ENCODE measurements at places on chromosomes 16 and 17. TPM values are rescaled to one million over a fixed set of nuclear protein-coding genes. Genes with fewer than 3 reads are reported as not detected.

DNA sequence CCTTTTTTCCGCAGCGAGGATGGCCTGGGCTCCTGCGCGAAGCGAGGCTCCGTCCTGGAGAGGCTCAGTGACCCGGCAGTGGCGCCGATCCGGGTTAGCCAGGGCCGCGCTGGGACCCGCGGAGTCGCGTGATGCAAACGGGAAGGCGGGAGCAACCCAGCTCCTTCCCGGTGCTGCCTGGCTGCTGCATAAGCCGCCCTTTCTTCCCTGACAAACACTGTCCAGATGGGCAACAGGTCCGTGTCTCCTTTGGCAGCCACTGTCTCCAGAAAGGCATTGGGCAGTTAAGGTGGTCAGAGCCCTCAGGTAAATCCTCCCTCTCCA lies 21.8 kb upstream of the ZNHIT3 start:
- DNase-seq = no peak
- H3K4me3 ChIP-seq = no peak overlapping the region
- peaks cover 18% of the 10 kb centered on the region for H3K27me3 ChIP-seq
- H3K4me1 ChIP-seq = peaks cover 3% of the 10 kb centered on the region
- H3K36me3 ChIP-seq = no peaks in the 10 kb centered on the region

The TSR3 gene
- total RNA-seq = 74.5 TPM

The EPN3 gene
- total RNA-seq = not detected

- H3K4me3 ChIP-seq = no peak overlapping the region
- no peaks in the 10 kb centered on the region for H3K36me3 ChIP-seq
- H3K27ac ChIP-seq = no peak overlapping the region
Observed at GRCh38 chr17:10754109-10754508, 24.3 kb upstream of the TMEM220 start.

DNA sequence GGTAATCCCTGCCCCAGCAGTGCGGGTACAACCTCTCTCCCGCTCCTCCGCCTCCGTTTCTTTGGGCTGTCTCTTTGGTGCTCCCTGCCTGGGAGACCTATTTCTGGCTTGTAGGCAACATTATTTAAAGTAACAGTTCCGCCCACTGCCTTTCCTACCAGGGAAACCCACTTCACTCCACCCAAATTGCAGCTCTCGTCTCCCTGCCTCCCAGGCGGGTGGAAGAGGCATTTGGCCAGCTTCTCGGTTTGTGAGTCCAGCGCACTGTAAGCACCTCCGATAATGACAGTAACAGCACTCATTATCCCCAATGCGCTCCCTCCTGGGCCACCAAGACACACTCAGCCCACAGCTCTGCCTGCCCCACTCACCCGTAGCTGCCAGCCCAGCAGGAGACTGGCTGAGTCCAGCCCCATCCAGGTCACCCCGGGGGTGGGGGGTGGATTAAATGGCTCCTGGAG lies 165.1 kb upstream of the CDC42EP4 start:
- H3K27me3 ChIP-seq = no peaks in the 10 kb centered on the region
- no peak for DNase-seq
- H3K27ac ChIP-seq = no peak overlapping the region
- H3K36me3 ChIP-seq = no peaks in the 10 kb centered on the region
- H3K4me3 ChIP-seq = no peak overlapping the region

DNA sequence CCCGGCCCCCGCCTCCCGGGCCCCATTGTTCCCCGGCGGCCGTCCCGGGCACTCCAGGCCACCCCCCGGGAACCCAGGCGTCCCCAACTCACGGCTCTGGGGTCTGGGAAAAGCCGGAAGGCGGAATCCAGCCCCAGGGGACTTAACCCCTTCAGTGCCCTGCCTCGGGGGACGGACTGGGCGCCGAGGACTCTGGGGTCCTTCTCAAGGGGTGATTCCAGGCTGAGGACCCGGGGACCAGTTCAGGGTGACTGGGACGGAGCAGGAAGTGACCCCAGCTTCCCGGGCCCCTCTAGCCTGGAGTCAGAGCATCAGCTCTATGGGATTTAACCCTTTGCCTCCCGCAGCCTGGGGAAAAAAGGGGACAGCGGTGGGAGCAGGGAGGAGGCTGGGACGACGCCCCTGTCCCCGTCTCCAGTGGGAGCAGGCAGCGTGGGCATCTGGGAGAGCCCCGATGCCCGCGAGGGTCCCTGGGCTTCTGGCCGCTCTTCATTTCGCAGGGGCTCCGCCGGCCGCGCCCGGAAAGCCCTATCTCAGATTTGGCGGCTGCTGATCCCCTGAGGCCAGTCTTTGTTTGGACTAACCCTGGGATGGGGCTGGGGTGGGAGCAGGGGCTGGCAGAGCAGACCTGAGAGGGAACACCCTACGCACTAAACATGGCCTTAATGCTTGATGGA lies at the start of gene ZNF629:
TSS of gene ZNF629 (minus strand) at position 270 of the 677 bp plus-strand sequence. CDS start 2,723 bp downstream, outside the sequence.
- no peaks in the 10 kb centered on the region for H3K27me3 ChIP-seq
- DNase-seq = peak; percentile 75
- peaks cover 24% of the 10 kb centered on the region for H3K36me3 ChIP-seq
- peaks cover 19% of the 10 kb centered on the region for H3K4me1 ChIP-seq
- H3K27ac ChIP-seq = peak within 1 kb of the TSS; percentile 93
- H3K4me3 ChIP-seq = peak within 1 kb of the TSS; percentile 95

DNA sequence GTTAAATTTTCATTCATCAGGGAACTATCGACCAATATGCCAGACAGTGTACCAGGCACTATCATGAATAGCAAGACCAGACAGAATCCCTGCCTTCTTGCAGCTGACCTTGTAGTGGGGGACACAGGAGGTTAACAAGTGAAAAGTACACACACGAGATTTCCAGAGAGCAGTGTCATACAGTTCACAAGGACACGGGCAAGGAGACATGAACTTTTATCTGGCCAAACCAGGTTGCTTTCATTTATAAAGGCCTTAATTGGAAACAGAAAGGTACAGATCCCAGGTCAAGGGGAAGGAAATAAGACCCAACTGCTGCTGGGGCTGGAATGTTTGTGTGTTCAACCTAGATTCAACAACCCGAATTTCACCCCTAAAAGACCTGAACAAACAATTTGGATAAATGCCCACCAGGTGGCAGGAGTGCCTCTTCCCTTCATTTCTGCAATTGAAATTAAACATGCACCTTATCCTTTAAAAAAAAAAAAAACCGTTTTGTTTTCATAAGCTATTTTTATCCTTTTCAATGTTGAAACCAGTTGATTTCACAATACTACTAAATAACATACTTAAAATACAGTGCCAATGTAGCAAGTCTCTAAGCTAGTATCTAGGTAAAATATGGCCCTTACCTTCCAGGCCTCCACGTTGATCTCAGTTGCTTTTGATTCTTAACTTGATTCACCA lies 65.9 kb downstream of the EMP2 start:
- peak overlapping the region; percentile 73 for H3K27ac ChIP-seq
- no peaks in the 10 kb centered on the region for H3K36me3 ChIP-seq
- H3K27me3 ChIP-seq = no peaks in the 10 kb centered on the region
- DNase-seq = peak; percentile 59
- no peak overlapping the region for H3K4me3 ChIP-seq

DNA sequence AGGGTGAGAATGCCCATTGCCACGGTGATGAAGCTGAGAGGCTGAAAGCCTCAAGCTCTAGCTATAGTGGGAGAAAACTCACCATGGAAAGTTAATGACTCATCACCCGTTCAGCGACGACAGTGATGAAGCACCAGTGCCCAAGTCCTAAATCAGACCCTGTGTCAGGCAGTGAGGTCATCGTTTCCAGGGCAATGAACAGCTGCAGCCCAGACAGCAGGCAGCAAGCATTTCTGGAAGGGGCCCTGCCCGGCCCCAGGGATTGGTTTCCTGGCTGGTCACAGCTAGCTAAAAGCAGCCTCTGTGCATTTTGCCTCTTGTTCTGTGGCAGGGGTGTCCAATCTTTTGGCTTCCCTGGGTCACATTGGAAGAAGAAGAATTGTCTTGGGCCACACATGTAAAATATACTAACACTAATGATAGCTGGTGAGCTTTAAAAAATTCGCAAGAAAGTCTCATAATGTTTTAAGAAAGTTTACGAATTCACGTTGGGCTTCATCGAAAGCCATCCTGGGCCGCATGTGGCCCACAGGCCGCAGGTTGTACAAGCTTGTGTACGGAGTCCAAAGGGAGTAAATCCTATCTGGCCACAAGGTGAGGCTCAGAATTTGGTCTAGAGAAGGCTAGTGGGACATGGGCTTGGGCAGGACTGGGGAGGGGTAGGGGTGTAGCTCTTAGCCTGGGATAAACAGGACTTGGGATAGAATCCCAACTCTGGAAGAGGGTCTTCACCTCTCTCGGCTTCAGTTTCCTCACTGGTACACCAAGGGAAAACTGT lies 40.6 kb downstream of the MIS12 start:
- H3K4me1 ChIP-seq = no peaks in the 10 kb centered on the region
- H3K27me3 ChIP-seq = no peaks in the 10 kb centered on the region
- no peak for DNase-seq
- no peak overlapping the region for H3K4me3 ChIP-seq
- H3K36me3 ChIP-seq = peaks cover 15% of the 10 kb centered on the region
- no peak overlapping the region for H3K27ac ChIP-seq

GRCh38 chr16:15970743-15971439 lies 21.5 kb downstream of the ABCC1 start:
- peaks cover 14% of the 10 kb centered on the region for H3K4me1 ChIP-seq
- H3K36me3 ChIP-seq = no peaks in the 10 kb centered on the region
- H3K4me3 ChIP-seq = no peak overlapping the region
- no peaks in the 10 kb centered on the region for H3K27me3 ChIP-seq

GRCh38 chr17:64625541-64625940 lies 36.6 kb downstream of the SMURF2 start:
- H3K27me3 ChIP-seq = no peaks in the 10 kb centered on the region
- H3K27ac ChIP-seq = no peak overlapping the region
- no peaks in the 10 kb centered on the region for H3K36me3 ChIP-seq
- DNase-seq = no peak

The AXIN2 gene
- 48.0 TPM for total RNA-seq

- no peaks in the 10 kb centered on the region for H3K27me3 ChIP-seq
- no peaks in the 10 kb centered on the region for H3K36me3 ChIP-seq
- H3K4me3 ChIP-seq = no peak overlapping the region
- DNase-seq = no peak
Observed at GRCh38 chr16:17496891-17497290, 26.1 kb upstream of the XYLT1 start.

- H3K4me1 ChIP-seq = no peaks in the 10 kb centered on the region
- no peaks in the 10 kb centered on the region for H3K27me3 ChIP-seq
- DNase-seq = no peak
- no peaks in the 10 kb centered on the region for H3K36me3 ChIP-seq
- H3K4me3 ChIP-seq = no peak overlapping the region
Observed at GRCh38 chr17:48301002-48301401, 129.0 kb downstream of the SKAP1 start.

DNA sequence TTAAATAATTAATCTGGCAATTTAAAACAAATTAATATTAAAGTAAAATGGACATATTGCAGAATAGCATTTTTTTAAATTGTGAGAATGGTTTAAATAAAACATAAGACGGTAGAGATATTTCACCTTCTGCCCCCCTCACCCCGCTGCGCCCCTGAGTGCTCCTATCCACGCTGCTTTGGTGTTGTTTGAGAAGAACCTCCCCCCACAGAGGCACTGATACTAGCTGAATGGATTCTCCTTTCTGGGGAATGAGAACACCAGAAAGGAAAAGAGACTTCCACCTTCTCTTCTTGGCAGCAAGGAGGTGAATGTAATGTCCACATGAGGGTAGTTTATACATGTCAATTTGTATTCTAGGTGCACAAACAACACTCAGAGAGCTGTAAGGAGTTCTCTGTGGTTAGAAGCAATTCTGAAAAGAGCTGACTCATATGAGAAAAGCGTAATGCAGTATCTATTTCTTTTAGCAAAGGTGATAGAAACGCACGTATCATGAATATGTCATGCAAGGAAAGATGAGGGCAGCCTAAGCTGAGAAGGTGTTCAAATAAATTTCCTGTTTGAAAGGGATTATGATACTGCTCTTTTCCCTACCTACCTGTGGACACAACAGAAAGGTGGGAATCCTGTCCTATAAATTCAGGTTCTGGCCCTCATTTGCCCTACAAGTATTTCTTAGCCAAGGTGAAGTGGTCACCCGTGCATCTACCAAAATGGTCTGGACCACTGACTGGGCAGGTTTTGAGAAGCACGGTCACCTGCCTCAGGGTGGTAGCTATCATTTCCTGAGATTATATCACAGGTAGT lies 126.9 kb downstream of the PARN start:
- H3K4me1 ChIP-seq = peaks cover 21% of the 10 kb centered on the region
- no peak for DNase-seq
- no peak overlapping the region for H3K4me3 ChIP-seq
- H3K27me3 ChIP-seq = no peaks in the 10 kb centered on the region
- no peak overlapping the region for H3K27ac ChIP-seq
- no peaks in the 10 kb centered on the region for H3K36me3 ChIP-seq

DNA sequence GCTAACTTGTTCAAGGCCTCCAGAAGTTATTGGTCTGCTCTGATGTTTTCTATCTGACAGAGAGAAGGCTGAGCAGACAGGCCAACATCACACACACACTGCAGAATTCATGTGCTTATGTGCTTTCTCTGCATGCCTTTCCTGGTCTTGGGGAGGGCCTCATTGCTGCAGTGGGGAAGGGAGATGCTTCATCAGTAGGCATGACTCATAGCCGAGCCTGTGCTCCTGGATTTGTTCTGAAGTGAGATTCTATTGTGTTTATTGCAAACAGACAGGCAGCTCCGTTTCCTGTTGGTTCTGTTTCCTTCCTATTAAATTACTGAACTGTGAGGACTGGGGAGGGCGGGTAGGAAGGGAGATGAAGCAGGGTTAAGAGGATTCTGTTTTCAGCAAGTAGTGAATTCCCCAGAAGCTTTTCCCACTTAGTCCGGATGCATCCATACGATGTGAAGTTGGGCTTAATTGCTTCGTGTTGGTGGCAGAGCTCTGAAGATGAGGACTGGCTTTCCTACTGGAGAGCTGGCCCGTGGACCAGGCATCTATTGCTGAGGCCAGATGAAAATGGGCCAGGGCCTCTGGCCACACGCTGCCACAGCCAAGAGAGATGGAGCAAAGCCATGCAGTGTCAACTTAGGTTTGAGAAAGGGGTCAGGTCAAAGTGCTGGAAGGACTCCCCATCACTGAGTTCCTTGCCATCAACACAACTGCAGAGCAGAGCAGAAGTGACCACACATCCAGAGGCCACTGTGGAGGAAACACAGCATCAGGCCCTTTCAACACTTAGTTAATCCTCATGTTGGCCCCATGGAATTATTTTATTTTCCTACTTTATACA lies 179.3 kb downstream of the UTP18 start:
- no peaks in the 10 kb centered on the region for H3K4me1 ChIP-seq
- DNase-seq = no peak
- H3K4me3 ChIP-seq = no peak overlapping the region
- no peaks in the 10 kb centered on the region for H3K36me3 ChIP-seq
- no peaks in the 10 kb centered on the region for H3K27me3 ChIP-seq

The WNT3 gene
- 4.2 TPM for total RNA-seq

GRCh38 chr17:78130437-78131101 lies at the start of gene TMC8:
Gene TMC8 (plus strand): TSS chr17:78130771. CDS start chr17:78131589, 818 bp downstream.
- peak; percentile 73 for DNase-seq
- H3K27me3 ChIP-seq = no peaks in the 10 kb centered on the region
- H3K4me3 ChIP-seq = peak within 1 kb of the TSS; percentile 53
- no peaks in the 10 kb centered on the region for H3K36me3 ChIP-seq
- H3K27ac ChIP-seq = peak within 1 kb of the TSS; percentile 88

- no peaks in the 10 kb centered on the region for H3K4me1 ChIP-seq
- no peak overlapping the region for H3K4me3 ChIP-seq
- DNase-seq = no peak
- H3K36me3 ChIP-seq = no peaks in the 10 kb centered on the region
Observed at GRCh38 chr17:62757500-62757951, 50.6 kb downstream of the MARCHF10 start.

The OTOP3 gene
- not detected for total RNA-seq

The GPR142 gene
- total RNA-seq = not detected

- peaks cover 7% of the 10 kb centered on the region for H3K27me3 ChIP-seq
- H3K27ac ChIP-seq = no peak overlapping the region
- peaks cover 19% of the 10 kb centered on the region for H3K4me1 ChIP-seq
- no peak for DNase-seq
Observed at GRCh38 chr16:68444056-68444657, 4.2 kb downstream of the SMPD3 start.

Measured in upper lobe of left lung (tissue), 6 donors.